ENCODE measurements at places on chromosomes 6 and 20. TPM values are rescaled to one million over a fixed set of nuclear protein-coding genes. Genes with fewer than 3 reads are reported as not detected.

Gene FAM229B
- total RNA-seq, result 5.1 TPM

Gene SLC35D3
- not detected for total RNA-seq

Gene POM121L2
- not detected for total RNA-seq

Gene FHL5
- 1.8 TPM for total RNA-seq

Gene HAO1
- not detected for total RNA-seq

Gene ZC2HC1B
- not detected for total RNA-seq

Gene LCA5
- 0.80 TPM for total RNA-seq

Gene CLVS2
- not detected for total RNA-seq

Gene ANKRD6
- 9.9 TPM for total RNA-seq

Gene OTOR
- total RNA-seq, result not detected

Gene PRR3
- 3.5 TPM for total RNA-seq

Gene CPNE5
- 1.00 TPM for total RNA-seq
